ENCODE measurements at places on chromosomes 12 and 14. TPM values are rescaled to one million over a fixed set of nuclear protein-coding genes. Genes with fewer than 3 reads are reported as not detected.

KCNK13 gene
- total RNA-seq, result 0.15 TPM

SMCO3 gene
- total RNA-seq, result not detected

CFAP54 gene
- total RNA-seq, result 1.6 TPM

PCED1B gene
- 54.7 TPM for total RNA-seq

ZDHHC22 gene
- 0.37 TPM for total RNA-seq

FLVCR2 gene
- total RNA-seq, result 2.3 TPM

GAS2L3 gene
- total RNA-seq, result 8.9 TPM

RPS6KL1 gene
- total RNA-seq, result 0.50 TPM

SERPINA5 gene
- total RNA-seq, result 0.29 TPM

CEBPE gene
- total RNA-seq, result not detected

ASCL1 gene
- total RNA-seq, result not detected

KRT86 gene
- 41.1 TPM for total RNA-seq

FAM222A gene
- 5.9 TPM for total RNA-seq

TMEM119 gene
- not detected for total RNA-seq

NID2 gene
- total RNA-seq, result 16.7 TPM

KLRD1 gene
- total RNA-seq, result not detected

C12orf60 gene
- total RNA-seq, result 1.8 TPM

LGALS3 gene
- total RNA-seq, result 192 TPM

TAS2R8 gene
- not detected for total RNA-seq

TTC9 gene
- total RNA-seq, result 1.8 TPM

BICD1 gene
- total RNA-seq, result 17.4 TPM

EML1 gene
- total RNA-seq, result 40.3 TPM

CIPC gene
- 10.1 TPM for total RNA-seq

SYCP3 gene
- not detected for total RNA-seq

FGF23 gene
- not detected for total RNA-seq

DAO gene
- not detected for total RNA-seq

LRR1 gene
- 46.7 TPM for total RNA-seq

MYO1H gene
- total RNA-seq, result not detected

PPM1H gene
- total RNA-seq, result 7.0 TPM

FAM186B gene
- 0.08 TPM for total RNA-seq

MMP17 gene
- 13.2 TPM for total RNA-seq

WSCD2 gene
- not detected for total RNA-seq

POLE gene
- 45.0 TPM for total RNA-seq

DHRS2 gene
- 8.7 TPM for total RNA-seq

SOX5 gene
- not detected for total RNA-seq

CCDC177 gene
- total RNA-seq, result not detected

EPS8 gene
- 39.1 TPM for total RNA-seq

SLCO1B3 gene
- total RNA-seq, result 14.3 TPM

ADSS1 gene
- total RNA-seq, result 5.8 TPM

KERA gene
- total RNA-seq, result not detected

SERPINA9 gene
- not detected for total RNA-seq
